ENCODE measurements at places on chromosomes 16 and 17.
A peak's percentile ranks its signal among the peaks of the same experiment; 100 is the strongest.

DNA sequence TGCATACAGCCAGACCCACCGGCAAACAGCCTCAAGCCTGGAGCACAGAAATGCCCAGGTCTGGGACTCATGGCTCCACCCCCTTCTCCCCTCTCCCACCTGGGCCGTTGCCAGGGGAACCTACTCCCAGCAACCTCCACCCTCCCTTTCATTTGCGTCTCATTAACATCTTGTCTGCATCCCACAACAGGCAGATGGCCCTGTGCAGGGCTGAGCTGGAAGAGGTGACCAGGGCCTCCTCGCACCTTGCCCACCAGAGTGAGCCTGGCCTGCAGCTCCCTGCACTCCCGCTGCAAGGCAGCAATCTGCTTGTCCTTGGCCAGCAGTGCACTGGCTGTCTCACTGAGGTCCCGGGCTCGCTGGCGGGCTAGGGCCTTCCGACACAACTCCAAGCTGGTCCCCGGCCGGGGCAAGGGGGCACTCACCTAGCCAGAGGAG is 3.3 kb downstream of the TSPOAP1 start:
- DNase-seq, result no peak

GRCh38 chr17:73706858-73707257 is 62.6 kb upstream of the SDK2 start:
- no peak for DNase-seq

- DNase-seq, result no peak
Observed at GRCh38 chr16:31325171-31325570, 29.8 kb upstream of the ITGAX start.

GRCh38 chr16:67390816-67391423 is 2.4 kb downstream of the TPPP3 start:
- DNase-seq, result no peak

DNA sequence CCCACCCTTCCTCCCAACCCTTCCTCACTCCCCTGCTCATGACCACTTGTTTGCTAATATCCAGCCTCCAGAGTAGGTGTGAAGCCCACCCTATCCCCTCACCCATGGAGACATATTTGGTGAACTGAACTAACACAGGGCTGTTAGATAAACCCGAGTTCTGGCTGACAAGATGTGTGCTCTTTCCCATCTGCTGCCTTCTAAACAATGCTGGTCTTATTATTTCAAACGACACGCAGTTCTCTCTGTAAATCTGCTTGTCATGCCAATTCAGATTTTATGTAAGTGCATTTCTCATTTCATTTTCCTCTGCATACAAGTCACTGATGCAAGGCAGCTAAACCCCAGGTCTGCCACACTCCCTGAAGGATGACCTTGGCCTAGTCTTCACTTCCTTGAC is 343.0 kb upstream of the CDH5 start:
- DNase-seq, result no peak

DNA sequence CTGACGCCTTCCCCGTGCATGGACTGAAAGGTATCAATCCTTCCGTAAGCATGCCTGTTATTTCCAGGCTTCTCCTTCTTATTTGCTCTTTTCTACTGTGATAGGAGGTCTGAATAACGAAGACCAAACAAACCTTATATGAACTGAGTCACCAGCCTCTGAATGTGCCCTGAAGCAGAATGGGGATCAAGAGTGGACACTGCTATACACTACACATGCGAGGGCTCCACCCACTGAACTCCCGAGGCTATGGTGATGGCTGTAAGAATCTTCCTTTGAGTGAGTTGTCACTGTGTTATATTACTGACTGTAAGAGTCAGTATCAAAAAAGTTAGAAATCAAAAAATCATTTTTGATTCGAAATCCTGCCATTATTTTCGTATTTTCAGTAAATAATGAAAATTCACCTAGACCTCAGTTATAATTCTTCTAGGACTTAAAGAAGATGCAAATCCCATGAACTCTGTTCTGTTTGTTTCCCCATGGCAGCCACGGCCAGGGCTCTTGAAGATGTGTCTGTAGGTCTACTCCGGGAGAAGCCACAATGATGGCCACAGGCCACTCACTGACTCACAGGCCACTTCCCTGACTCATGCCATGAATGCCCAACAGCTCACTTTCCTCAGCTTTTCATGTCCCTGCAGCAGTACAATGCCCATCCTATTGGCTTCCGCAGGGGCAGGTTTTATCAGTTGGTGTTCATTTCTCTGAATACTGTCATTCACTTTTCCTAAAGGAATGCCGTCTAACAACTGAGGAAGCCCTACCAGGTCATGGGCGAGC is 54.7 kb downstream of the ZZEF1 start:
- no peak for DNase-seq

- peak; percentile 9 for DNase-seq
Observed at GRCh38 chr17:17890773-17891759, 54.3 kb upstream of the SREBF1 start.

- DNase-seq, result no peak
Observed at GRCh38 chr17:76250141-76250540, 9.8 kb upstream of the RNF157 start.

- no peak for DNase-seq
Observed at GRCh38 chr17:2267354-2267753, 36.2 kb downstream of the SMG6 start.

DNA sequence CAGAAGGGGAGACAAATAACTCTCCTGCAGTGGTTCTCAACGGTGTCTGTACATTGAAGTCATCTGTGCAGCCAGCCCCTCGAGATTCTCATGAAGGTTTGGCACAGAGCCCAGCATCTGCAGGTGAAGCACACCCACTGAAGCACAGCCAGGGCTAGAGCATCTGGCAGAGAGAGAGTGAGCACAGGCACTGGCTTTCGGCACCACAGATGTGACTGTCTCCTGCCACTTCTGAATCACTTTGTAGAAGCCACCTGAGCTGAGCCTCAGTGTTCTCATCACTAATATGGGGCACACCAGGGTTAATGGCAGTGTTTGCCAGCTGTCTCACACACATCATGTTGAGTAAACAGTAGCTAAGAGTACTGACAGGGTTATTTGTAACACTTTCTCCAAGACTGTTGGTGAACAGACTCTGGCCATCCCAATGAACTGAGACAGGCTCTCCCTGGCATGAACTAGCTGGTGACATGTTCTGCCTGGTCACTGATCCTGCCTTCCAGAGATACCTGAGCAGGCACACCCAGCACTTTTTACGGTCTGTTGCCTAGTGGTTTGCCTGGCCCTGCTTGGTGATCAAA is 10.9 kb downstream of the HSPB9 start:
- DNase-seq, result no peak

DNA sequence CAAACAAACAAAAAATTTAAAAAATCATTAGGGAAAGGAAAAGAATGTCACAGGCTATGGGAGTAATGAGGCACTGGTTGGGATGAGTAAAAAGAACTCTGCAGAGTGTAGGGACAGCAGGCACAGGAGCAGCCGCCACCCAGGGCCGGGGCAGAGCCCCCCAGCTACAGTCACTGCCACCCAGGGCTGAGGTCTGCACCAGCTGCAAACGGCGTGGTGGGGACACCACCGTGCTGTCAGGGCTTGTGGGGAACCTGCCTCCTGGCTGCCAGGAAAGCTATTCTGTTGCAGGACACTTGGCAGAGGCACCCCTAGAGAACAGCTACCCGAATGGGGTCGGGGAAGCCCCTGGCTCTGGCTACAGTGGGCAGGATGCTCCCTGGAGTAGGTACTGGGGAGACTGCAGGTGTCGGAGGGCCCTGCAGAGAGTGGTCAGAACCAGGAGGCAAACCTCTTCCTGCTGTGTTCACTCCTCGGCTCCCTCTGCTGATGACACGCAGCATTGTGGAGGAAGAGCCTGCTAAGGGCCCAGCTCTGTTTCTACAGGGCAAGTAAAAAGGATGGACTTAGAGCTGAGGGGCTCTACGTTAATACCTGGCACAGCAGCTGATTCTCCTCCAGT is 32.3 kb upstream of the CAPN15 start:
- no peak for DNase-seq

- no peak for DNase-seq
Observed at GRCh38 chr16:57060323-57061083, 31.9 kb upstream of the CPNE2 start.

- DNase-seq, result no peak
Observed at GRCh38 chr16:76614269-76614668, 337.1 kb downstream of the CNTNAP4 start.

GRCh38 chr17:49996121-49996494 is 1.1 kb upstream of the DLX3 start:
- peak; percentile 27 for DNase-seq

DNA sequence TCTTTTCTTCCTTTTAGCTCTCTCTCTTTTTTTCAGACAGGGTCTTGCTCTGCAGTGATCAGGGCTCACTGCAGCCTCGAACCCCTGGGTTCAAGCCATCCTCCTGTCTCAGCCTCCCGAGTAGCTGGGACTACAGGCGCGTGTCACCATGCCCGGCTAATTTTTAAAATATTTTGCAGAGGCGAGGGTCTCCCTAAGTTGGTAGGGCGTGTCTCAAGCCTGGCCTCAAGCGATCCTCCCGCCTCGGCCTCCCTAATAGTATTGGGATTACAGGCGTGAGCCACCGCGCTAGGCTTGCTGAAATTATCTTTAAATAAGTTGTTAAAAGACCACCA is 797 bp upstream of the SNX11 start:
- no peak for DNase-seq

- no peak for DNase-seq
Observed at GRCh38 chr16:86213437-86214205, 296.7 kb upstream of the FOXF1 start.

DNA sequence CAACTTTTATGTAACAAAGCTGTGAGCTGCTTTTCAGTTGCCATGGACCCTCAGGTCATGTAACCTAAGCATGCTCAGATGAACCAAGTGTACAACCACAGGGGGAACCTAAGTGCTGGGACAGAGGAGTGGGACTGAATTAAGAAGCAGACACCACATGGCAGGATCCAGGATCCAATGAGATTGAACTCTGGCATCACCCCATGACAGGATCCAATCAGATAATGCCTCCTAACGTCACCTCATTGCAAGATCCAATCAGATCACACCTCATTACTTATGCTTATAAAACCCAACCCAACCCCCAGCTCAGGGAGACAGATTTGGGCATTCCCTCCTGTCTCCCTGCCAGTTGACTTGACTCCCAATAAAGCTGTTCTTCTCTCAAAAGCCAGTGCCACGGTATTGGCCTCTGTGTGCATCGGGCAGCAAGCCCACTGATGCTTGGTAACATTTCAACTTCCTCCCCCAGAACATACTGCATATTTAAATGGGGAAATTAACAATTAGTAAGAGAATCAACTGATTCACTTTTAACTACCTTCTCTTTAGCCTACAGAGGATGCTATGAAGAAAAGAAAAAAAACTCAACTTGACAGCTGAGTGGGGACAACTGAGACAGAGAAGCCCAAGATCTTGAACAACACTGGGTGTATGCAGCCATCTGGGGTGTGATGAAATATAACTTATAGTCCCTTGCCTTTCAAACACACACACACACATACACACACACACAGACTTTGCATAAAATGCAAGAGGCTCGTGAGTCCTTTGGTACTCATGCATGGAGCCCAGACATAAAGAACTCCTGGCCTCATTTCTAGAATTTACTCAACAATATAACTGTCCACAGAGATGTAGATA is 148.4 kb downstream of the SLC39A11 start:
- DNase-seq, result no peak

DNA sequence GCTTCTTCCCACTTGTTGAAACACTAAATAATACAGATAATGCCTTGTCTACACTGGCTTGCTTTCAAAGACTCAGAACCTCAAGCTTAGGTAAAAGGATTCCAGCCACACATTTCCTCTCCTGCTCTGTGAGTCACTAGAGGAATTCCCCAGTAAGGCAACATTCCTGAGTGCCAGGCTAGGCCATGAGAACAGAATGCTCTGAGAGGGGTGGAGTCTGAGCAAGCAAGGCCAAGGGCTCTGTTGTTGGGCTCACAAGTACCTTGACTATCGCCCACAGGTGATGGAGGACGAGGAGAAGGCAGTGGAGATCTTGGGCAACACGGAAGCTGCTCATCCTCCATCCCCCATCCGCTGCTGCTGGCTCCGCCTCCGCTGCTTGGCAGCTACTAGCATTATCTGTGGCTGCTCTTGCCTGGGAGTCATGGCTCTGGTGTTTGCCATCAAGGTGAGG is 6.7 kb upstream of the PHKG2 start:
- no peak for DNase-seq

DNA sequence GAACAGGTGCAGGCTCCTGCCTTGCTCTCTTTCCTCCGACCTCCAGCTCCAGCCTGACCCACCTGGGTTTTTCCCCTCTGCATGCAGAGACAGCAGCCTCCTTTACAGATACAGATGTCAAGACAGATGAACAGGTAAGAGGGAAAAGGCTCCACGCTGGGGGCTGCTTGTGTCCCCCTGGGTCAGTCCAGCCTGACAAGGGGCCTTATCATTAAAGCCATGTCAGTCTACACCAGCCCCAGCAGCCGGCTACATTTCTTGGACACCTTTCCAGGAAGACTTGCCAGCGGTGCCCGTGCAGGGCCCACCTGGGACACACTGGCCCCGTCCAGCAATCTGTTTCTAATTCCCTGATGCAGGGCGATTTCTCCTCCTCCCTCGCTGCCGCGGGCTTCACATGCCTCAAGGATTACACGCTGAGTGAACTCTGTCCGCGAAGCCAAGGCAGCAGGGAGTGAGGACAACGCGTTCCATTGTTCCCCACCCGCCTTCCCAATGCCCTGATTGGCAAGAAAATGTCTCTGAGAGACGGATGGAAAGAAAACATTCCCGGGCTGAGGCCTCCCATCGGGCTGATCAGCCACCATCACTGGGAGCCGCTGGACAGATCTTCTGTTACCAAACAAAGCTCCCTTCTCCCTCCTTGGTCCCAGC is 184.7 kb downstream of the C16orf95 start:
- DNase-seq, result no peak

DNA sequence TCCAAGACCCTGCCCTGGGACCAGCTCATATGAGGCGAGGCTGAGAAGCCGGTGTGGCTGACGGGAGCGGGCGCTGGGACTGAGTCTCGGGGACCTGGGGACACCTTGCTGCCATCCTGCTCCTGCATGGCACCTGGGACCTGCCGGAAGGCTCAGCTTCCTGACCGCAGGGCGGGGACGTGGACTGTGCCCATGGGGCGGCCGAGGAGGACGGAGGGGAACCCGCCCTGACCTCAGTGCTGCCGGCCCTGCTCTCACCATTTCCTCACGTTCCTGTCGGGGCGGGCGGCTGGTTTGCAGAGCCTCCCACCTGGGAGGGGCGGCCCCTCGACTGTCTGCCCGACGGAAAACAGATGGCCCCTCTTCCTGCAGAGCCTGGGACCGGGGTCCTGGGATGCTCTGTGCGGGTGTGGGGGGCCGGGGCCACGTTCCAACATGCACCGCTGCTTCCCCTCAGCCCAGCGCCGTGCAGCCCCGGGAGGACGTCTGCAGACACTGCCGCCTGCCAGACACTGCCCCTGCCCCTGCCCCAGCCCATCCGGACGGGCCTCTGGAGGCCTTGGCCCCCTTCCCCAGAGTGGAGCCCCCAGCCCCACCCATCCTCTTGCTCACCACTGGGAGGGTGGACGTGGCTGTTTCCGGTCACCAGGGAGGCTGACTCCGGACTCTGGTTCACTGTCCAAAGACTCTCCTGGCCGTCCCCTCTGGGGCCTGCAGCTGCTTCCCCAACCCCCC is 43.9 kb upstream of the SSTR5 start:
- DNase-seq, result no peak

- DNase-seq, result peak; percentile 27
Observed at GRCh38 chr17:41678907-41679739, 9.6 kb upstream of the EIF1 start.

- no peak for DNase-seq
Observed at GRCh38 chr17:56966338-56966737, 5.5 kb upstream of the COIL start.
